GM06990 (cell line): ENCODE measurements at places on chromosomes 6 and 20.

GRCh38 chr6:161327360-161327953 lies 53.6 kb upstream of the AGPAT4 start:
- DNase-seq = no peak

DNA sequence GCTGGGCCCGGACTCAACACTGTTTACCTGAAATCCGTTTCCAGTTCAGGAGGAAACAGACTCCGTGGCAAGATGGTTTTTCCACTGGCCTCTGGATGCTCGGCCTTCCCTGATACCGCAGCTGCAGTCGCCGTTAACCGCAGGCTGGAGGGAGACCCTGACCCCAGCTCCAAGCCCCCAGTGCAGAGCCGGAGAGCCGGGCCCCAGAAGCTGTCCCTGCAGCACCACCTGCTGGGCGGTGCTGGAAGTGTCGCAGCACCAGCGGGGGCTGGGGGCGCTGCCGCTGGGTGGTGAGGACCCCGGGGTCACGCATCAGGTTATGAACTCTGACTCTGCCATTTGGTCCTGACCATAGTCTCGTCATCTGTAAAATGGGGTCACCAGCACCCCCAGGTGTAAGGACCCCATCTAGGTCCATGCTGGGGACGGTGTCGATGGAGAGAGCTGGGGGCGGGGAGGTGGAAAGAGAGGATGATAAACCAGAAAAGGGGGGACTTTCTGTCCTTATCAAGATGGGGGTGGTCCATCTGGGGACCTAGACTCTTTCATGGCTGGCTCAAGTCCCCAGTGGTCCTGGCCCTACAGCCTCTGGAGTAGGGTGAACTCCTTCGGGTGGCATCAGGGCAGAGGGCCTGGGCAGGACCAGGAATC lies 20.8 kb upstream of the CHRNA4 start:
- no peak for DNase-seq

- DNase-seq = no peak
Measured at GRCh38 chr20:2759143-2759542, 41.3 kb downstream of the CPXM1 start.

DNA sequence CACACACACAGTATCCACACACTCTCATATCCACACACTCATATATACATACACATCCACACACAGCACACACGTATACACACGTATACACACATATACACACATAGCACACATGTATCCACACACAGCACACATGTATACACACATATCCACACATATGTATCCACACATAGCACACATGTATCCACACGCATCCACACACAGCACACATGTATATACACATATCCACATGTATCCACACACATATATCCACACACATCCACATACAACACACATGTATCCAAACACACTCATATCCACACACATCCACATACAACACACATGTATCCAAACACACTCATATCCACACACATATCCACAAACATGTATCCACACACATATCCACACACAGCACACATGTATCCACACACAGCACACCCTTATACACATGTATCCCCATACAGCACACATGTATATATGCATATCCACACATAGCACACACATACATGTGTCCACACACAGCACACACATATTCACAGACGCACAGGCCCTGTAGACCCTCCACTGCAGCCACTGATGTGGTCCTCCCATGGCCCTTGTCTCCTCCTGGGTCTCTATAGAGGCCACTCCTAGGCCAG lies 172.1 kb downstream of the CDH4 start:
- no peak for DNase-seq

DNA sequence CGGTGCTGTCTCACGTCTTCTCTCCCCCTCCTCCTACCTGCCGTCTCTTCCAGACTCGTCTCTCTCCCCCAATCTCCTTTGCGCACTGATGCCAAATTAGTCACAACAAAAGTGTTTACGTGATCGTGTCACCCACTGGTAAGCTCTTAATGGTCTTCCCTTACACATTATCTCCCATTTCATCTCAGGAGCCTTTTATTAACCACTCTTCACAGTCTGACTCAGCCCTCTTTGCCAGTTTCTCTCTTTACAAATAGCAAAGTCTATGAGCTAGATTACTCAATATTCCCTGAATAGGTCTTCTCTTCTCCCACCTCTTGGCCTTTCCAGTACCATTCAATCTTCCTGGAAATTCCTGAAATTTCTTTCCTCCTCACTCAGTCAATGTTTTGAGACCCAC lies 247.0 kb downstream of the ESR1 start:
- no peak for DNase-seq

DNA sequence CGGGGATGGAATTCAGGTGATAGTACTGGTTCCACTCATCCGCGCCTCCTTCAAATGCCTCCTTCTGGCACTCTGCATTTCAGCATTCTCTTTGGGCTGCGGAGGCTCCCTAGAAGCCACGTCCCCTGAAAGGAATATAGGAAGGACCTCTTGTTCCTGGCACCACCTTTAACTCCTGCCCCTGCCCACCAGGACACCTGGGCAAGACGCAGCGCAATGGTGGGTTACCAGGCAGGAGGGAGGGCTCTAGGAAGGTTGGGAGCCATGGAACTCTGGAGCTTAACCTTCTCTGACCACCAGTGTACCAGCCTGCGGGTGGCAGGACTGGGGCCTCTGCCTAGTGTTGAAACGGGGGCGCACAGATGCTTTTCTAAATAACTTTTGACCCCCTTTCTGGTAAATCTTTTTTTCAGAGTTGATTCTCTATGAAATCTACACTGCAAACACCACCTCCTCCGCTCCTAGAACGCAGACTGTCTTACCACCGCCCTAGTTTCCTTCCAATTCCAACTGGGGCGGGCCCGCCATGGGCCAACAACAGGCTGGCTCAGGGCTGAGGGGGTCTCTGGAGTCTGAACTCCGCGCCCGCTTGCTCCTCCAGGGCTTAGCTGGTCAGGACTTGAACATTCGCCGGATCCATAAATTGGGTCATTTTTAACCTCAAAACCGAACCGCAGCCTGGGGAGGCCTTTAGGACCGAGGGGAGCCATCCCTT lies 871 bp upstream of the SYNDIG1 start:
- no peak for DNase-seq

- DNase-seq = no peak
Measured at GRCh38 chr20:37755665-37756064, 61.8 kb downstream of the CTNNBL1 start.

- DNase-seq = no peak
Measured at GRCh38 chr6:34633785-34634184, 62.8 kb downstream of the ILRUN start.

GRCh38 chr6:157194110-157194509 lies 129.2 kb downstream of the TMEM242 start:
- DNase-seq = no peak

GRCh38 chr6:170190046-170190445 lies 100.8 kb downstream of the DLL1 start:
- no peak for DNase-seq

DNA sequence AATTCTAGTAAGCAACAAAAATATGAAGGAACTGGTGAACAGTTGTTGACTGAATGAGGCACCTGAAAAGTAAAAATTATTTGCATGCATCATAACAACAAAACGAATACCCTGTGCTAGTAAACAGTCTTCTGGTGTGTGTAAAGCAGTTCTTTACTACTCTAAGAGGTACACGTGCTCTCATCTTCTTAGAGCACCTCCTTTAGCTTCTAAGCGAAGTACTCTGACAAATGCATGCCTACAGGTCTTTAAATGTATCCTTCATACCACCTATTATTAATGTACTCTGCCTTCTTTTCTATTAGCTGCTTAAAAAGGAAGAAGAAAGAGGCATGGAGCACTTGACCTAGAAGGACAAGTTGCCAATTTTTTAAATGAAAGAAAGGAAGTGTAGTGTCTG lies 32.2 kb upstream of the MYB start:
- no peak for DNase-seq

DNA sequence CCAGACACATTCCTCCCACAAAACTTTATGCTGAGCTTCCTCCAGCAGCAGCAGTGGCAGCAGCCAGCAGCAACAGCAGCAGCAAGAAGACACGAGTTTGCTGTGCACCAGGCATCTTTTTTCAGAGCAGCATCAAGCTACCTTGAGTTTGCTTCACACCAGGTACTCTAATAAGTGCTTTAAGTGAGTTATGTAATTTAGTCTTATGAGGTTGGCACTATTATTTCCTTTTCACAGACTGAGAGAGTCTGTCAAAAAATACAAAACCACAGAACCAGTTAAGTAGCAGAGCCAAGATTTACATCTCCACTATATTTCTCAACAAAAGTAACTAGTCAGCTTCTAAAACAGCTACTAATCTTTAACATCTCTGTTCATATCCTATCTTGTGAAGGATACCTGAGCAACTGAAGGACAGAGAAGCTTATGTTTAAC lies 23.7 kb downstream of the RANBP9 start:
- DNase-seq = no peak

- DNase-seq = no peak
Measured at GRCh38 chr6:92431502-92431901, 987.9 kb downstream of the EPHA7 start.

DNA sequence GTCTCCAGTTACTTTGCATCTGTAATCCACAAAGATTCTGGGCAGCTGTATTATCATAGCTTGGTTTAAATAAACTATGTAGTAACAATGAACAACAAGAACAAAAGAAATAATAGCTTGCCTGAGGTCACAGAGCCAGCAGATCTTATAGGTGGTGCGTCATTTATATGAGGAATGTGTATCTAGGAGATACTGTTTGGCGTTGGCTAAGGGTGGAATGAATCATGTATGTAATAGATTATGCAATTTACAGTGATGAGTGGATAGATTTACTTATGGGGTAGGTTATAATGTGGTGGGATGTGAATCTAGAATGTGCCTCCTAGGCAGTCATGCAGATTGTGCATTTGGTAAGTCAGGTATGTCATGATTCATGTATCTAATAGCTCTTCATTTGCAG lies 42.8 kb downstream of the HNF4A start:
- DNase-seq = no peak

- DNase-seq = no peak
Measured at GRCh38 chr6:170150590-170150945, 140.3 kb downstream of the DLL1 start.

DNA sequence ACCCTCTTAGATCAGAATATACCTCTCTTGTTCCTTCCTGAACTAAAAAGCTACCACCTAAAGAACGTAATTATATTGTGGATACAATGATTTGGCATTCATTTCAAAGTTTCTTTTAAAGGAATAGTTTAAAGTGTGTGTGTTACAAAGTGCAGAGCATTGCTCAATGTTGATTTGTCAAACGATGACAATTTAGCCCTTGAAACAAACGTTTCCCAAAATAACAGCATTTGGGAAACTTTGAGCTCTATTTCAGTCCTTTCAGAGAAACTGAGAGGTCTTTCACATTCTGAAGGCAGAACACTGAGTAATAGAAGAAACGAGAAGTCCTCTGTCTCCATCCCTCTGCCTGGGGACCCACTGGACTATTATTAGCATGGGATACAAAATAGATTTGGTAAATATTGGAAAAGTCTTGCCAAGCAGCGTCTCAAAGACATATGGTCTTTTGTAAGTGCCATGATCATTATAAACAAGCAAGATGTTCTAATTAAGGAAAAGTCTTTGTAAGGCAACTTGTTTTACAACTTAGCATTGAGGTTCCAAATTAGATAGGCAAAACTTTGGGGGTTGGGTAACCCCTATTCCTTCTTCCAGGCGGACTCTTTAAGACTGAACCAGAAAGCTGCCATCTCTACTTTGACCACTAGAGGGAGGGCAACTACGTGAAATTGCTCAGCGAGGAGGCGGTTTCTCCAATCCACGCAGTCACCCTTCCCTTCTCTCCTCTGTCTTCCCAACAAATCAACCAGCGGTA lies 208.8 kb downstream of the RNF144B start:
- DNase-seq = no peak

GRCh38 chr6:32152769-32153563 lies 975 bp upstream of the PPT2 start:
- no peak for DNase-seq
